T-helper 1 cell (primary cell): ENCODE measurements at places on chromosomes 16 and 17.

GRCh38 chr16:31355431-31356100, 590 bp downstream of the ITGAX start:
- DNase-seq = no peak

- no peak for DNase-seq
Observed at GRCh38 chr17:863880-864279, 81.7 kb downstream of the MRM3 start.

GRCh38 chr17:80251966-80252365, 8.7 kb upstream of the RNF213 start:
- no peak for DNase-seq

GRCh38 chr16:12188935-12189249, 212.4 kb downstream of the SNX29 start:
- DNase-seq = no peak

DNA sequence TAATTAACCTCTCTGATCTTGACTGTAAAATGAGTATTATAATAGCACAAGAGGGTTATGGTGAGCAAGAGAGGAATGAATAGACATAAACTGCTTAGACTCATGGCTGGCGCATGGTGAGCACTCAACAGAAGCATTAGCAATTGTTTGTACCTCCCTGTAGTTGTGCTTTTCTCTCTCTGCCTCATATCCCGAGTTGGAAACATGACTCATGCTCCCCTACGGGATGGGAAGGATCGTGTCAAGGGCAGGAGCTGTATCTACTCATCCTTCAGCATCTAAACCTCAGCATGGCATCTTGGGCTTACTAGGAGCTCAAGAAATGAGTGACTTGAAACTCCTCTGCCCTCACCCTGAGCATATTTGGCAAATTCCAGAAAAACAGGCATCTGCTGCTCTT, 299.6 kb downstream of the MAP2K4 start:
- DNase-seq = no peak

DNA sequence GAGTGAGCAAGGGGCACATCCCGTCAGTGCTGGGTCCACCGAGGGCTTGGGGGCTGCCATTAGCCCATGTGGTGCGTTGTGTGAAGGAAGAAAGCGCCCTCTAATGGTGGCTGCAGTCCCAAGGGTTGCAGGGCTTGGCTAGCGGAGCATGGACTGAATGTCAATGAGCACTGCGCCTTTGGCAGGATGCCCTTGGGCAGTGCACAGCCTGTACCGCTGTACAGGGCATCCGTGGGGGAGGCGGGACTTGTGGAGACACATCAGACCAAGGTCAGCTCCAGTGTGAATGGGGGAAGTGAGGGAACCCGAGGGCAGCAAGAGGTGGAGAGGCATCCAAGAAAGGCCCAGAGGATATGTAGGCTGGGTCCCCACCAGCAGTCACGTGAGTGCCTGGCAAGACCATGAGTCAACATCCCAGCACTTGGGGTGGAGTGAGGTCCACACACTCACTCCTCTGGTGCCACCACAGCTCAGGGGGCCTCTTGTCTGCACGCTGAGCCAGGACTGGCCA, 75.5 kb upstream of the MED9 start:
- no peak for DNase-seq

DNA sequence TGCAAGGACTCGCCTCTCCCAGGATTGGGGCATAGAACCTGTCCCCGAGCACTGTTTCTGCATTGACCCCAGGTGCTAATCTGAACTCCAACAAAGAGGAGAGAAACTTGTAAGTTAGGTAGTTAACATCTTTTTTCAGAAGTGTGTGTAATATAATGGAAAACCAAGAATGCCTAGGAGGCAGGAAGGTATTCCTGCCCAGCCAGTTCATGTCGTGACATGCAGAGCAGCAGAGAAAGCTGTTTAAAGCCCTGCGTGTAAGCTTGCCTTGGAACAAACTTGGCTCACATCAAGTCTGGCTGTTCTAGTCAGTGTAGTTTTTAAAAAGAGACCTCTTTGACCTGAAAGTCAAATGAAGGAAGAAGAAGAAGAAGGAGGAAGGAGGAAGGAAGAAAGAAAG, 2.1 kb upstream of the GNA13 start:
- no peak for DNase-seq
